ENCODE measurements at places on chromosomes 11 and 22.

GRCh38 chr11:70381872-70382861 lies 16.2 kb upstream of the CTTN start:
- DNase-seq, result no peak

DNA sequence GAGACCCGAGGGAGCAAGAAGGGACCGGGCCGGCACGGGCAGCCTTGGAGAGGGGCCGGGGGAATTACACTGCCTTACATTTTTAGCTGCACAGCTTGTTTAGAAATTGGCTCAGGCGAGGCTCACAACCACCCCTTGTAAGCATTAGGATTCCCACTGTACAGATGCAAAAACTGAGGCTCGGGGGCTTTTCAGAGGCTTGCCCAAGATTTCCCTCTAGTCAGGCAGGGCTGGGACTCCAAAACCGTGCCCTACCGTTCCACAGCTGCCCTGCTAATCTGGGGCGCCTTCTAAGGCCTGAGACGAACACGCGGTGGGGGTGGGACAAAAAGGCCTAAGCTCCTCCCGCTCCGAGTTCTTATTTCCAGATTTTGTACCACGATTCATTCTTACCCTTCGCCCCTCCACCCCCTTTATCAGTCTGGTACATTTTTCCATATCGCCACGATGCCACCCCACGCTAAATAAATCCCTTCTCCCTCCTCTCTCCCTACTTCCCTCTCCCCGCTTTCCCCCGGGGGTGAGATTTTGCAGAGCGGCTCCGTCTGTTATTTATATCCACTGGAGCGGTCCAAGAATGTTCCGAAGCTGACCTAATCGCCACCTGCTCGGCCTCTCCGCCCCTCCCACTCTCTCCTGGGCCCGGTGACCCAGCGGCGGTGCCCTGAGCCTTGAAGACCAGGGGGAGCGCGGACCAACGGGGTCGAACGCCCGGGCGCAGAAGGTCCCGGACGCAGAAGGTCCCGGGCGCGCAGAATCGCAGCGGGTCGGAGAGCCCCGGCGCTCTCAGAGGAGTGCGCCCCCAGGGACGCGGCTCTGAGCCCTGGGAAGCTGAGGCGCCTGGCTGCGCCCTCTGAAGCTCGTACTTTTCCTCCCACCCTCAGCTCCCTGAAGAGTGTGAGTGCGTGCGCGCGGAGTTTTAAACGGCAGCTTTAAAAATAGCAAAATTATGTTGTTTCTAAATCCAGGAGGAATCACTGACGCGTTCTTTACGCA lies 764 bp upstream of the PACSIN3 start:
- peak; percentile 57 for DNase-seq

DNA sequence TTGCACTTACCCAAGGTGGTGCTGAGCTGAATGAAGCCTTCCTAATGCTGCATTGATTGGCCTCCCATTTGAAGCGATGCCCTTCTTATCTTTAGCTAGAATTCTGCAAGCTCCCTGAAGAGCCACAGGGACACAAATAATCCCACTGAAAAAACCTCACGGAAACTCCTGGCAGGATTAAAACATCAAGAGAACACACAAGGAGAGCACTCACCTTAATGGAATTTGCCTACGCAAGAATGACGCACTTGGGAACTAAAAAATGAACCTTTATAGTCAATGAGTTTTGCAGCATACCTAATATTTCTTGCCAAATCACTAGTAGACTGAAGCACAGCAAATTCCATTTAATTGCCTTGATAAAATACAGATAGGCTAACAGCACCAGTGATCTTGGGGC lies 232.8 kb upstream of the UBASH3B start:
- peak; percentile 12 for DNase-seq

GRCh38 chr11:36077886-36078685 lies 134.2 kb downstream of the LDLRAD3 start:
- peak; percentile 22 for DNase-seq

GRCh38 chr11:100791860-100792259 lies 104.8 kb downstream of the ARHGAP42 start:
- DNase-seq, result peak; percentile 70

GRCh38 chr22:40583053-40583741 lies 53.3 kb downstream of the MRTFA start:
- no peak for DNase-seq

DNA sequence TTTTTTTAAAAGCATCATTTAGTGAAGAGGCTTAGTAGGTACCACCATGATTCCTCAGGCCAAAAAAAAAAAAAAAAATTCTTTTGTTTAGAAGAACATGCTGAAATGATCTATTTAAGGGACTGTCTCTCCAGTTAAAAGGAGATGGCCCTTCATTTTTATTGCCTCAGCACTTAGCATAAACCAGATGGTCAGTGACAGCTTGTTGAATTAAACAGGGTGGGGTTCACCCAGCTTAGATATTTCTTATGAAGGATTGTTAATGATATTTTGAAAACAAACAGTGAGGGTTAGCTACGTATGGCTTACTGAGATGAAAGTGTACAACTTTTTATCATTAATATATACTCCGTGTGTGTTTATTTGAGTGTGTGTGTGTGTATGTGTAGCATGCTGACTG lies 203.7 kb downstream of the FAM181B start:
- DNase-seq, result no peak

DNA sequence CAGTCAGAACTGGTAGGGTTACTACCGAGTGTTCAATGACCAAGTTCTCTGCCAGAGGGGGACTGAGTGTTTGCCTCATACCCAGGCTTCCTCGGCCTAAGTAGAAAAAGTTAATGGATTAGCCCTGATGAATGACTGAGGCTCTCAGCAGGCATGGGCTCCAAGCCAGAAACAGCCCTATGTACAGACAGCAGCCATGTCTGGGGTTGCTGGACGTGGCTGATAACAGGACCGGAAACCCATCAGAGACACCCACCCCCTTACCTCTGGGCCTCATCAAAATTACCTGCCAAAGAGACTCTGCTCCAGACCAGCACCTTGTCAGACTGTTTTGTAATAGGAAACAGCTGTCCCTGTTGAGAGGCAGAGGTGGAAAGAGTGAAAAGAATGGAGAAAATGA lies 351.4 kb downstream of the ETS1 start:
- DNase-seq, result no peak

GRCh38 chr11:6615882-6616585 lies 3.2 kb downstream of the TPP1 start:
- peak; percentile 45 for DNase-seq

GRCh38 chr22:22882033-22882717 lies 5.4 kb upstream of the IGLL5 start:
- DNase-seq, result peak; percentile 11

GRCh38 chr11:103050351-103050750 lies 41.6 kb downstream of the DCUN1D5 start:
- DNase-seq, result no peak

DNA sequence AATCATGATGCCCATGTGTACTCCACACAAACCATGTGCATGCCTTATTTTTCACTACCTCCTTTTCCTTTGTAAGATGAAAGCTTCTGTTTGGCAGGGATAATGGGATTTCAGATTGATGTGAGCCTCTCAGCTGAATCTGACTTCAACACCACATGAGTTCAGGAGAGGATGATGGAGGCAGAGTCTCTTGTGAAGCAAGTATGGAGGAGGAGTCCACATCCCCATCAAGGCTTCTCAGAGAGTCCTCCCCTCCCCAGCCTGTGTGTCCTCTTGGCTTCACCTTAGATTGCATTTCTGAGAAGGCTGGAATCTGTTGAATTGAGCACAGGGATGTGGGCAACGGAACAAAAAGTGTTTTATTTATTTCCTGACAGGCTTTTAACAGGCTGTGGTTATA lies 370.4 kb downstream of the FAT3 start:
- DNase-seq, result no peak

GRCh38 chr11:60116996-60117790 lies 28.7 kb downstream of the MS4A2 start:
- no peak for DNase-seq

DNA sequence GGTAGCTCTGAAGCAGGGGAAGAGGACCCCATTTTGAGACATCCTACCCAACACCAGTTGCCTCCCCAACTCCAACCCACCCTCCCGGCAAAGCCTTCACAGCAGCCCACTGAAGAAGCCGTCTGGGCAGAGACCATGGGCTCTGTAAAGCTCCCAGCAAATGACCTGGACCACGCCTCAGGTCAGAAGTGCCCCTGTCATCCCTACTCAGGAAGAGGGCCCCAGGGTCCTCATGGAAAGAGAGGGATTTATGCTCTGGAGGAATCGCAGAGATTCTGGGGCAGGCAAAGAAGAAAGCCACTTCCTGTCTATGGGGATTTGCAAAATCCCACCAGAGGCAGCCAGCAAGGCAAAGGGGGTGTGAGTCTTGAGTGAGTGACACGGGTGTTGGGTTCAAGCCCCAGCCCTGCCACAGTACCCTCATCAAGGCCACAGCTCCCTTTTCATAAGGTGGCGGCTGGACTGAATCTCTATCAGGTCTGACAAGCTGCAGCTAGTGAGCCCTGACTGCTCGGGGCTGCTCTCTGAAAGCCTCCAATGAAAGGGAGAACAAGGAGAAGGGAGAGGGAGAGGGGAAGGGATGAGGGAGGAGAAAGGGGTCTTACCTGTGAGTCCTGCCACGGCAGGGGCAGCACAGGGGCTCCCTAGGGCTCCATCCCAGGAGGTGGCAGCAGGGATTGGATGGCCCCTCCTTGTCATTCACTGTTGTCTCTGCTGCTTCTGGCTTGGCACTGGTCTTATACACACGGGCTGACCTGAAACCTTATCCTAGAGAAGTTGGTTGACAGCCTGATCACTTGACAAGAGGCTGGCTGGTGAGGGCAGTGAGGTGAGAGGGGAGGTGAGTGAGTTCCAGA lies at the start of gene UCP3:
UCP3 (minus strand) TSS at position 713 of the 857 bp plus-strand sequence. CDS start 2,043 bp downstream, outside the sequence.
- DNase-seq, result no peak

DNA sequence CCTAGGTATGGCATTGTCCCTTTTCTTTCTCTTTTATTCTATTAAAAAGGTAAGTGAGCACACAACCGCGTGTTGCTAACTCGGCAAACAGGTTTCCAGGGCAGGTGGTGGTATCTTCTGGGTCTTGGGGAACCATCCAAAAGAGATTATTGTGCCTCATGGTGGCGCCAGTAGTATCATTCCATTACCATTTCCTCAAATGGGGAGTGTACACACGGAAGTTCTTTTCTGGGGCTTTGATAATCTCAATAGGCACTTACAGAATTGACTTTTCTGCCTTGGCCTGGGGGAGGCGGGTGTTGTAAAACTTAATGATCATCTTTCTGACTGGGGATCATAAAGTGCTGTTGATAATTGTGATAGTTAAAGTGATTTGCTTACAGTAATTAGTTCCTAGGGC lies 234.1 kb downstream of the KIRREL3 start:
- DNase-seq, result no peak

DNA sequence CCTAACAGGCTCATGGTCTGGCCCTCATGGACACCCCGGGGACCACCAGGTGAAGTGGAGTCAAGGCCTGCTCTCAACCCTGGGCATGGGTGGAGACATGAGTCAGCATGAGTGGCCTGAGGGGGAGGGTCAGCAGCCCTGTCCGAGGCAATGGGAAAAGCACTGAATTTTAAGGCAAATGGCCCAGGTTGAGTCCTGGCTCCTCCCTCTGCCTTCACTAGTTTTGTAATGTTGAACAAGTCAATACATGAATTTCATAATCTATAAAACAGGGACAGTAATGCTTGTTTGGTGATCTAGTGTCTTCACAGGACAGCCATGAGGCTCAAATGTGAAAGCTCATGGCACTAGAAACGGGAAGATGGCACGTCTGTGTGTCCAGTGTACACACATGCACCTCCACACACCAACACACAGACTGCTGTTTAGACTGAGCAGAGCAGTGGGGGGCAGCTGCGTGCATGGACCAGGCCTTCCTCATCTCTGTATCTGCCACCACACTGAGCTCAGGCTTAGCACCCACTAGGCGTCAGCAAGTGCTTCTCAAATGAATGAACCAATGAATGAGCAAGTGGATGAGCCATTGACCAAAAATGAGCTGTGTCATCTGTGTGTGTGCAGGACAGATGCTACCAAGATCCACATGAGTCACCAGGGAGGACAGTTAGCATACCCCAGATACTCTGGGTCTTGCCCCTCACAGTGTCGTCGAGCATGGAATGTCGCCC lies 63.4 kb downstream of the NRXN2 start:
- DNase-seq, result peak; percentile 95
